ENCODE measurements at places on chromosomes 2 and 18. TPM values are rescaled to one million over a fixed set of nuclear protein-coding genes. Genes with fewer than 3 reads are reported as not detected.

Gene CROCC2
- total RNA-seq = 1.2 TPM

DNA sequence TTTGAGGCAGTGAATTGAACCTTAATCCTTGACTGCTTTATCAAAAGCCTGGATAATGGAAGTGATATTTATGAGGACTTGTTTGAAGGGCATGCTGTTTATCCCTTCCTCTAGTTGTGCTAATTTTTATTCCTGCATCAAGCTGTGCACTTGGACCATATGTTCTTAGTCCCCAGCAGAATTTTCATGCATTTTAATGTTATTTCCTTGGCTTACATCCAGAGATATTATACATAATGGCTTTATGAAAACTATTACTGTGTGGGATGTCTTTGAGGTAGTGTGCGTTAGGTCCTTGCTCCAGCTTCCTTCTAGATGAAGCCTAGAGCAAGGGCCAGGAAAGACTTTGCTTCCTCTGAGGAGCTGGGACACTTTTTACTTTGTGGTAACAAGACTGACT, 378.4 kb downstream of the LPIN1 start:
- no peak overlapping the region for H3K4me3 ChIP-seq
- no peak for DNase-seq
- H3K27ac ChIP-seq = no peak overlapping the region
- H3K36me3 ChIP-seq = no peaks in the 10 kb centered on the region

GRCh38 chr2:71919708-71920107, 228.0 kb downstream of the CYP26B1 start:
- no peaks in the 10 kb centered on the region for H3K27me3 ChIP-seq
- H3K36me3 ChIP-seq = no peaks in the 10 kb centered on the region
- H3K4me1 ChIP-seq = no peaks in the 10 kb centered on the region
- H3K27ac ChIP-seq = no peak overlapping the region
- no peak overlapping the region for H3K4me3 ChIP-seq
- DNase-seq = no peak

GRCh38 chr2:184780944-184781343, 182.6 kb downstream of the ZNF804A start:
- no peaks in the 10 kb centered on the region for H3K4me1 ChIP-seq
- H3K27ac ChIP-seq = no peak overlapping the region
- H3K36me3 ChIP-seq = no peaks in the 10 kb centered on the region
- H3K27me3 ChIP-seq = no peaks in the 10 kb centered on the region

Data from spleen (tissue), 13 donors.